Stimulated activated CD4-positive, alpha-beta T cell treated with anti-CD3 and anti-CD28 coated beads, Interleukin-1b, Interleukin-23, amount 100 ng/mL, for 1 hour (primary cell): ENCODE measurements at places on chromosomes 7 and 10.
A peak's percentile ranks its signal among the peaks of the same experiment; 100 is the strongest.

DNA sequence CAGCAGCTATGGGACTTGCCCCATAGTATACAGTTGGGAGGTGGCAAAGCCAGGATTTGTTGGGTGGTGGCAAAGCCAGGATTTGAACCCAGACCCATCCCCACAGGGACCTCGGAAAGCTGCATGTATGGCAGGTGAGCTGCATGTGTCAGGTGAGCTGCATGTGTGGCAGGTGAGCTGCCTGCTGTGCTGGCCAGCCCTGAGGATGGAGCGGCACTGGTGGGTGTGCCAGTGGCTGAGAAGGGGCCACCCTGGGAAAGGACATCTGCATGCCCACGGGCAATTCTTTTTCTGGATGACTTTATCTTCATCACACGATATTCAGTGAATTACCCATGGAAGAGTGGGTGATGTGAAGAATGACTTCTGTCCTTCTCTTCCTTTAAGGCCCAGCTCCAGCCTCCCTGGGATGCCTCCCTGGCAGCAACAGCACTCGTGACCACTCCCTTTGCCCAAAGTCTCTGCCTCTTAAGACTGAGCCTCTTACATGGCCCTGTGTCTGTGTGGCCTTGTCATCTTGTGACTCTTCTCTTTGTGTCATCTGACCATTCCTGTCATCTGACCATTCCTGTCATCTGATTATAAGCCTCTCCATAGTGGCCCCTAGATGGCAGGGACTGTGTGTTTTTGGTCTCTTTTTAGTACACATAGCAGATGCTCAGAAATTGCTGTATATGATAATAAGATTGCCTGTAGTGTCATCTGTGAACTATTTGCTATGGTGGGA lies 25.0 kb downstream of the CLEC2L start:
- no peak for DNase-seq

GRCh38 chr10:62844280-62845011 lies 28.3 kb upstream of the EGR2 start:
- DNase-seq = no peak

- no peak for DNase-seq
Measured at GRCh38 chr7:66119245-66119850, 4.7 kb downstream of the CRCP start.

DNA sequence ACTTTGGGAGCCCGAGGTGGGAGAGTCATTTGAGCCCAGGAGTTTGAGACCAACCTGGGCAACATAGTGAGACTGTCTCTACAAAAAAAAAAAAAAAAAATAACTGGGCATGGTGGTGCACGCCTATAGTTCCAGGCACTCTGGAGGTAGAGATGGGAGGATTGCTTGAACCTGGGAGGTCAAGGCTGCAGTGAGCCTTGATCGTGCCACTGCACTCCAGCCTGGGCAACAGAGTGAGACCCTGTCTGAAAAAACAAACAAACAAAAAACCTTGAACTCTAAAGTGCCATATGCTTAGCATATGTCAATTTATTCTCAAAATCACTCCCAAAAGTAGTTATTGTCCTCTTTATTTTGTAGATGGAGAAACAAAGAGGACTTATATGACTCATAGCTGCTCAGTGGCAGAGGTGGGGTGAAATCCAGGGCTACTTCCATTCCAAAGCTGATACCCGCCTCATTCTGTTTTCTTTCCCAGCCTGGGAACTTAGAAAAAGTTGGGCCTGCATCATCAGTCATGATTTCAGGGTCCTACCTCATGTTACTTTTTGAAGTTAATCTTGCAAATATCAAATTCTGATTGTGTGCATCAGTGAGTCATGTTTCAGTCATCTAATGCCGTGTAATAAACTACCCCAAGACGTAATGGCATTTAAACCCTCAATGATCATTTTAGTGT lies 13.3 kb downstream of the DHTKD1 start:
- DNase-seq = no peak

GRCh38 chr10:66833861-66834260 lies 92.0 kb upstream of the LRRTM3 start:
- DNase-seq = no peak

DNA sequence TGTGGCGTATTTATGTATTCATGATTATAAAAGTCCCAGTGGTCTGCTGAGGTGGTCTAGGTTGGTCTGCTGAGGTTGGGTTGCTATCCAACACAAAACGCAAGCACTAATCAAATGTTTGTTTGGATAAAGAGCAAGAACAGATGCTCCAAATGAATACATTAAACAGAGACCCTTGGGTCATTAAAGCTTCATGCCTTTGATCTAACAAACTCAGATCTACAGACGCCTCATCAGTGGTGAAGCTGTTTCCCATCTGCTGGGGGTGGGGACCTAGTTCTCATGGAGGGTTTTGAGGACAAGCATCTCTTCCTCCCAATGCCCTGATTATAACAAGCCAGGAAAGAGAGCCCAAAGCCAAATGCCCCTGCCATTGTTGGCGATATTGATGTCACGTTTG lies 786.7 kb downstream of the NRG3 start:
- no peak for DNase-seq

GRCh38 chr7:39987641-39988347 lies 37.7 kb downstream of the CDK13 start:
- no peak for DNase-seq

- no peak for DNase-seq
Measured at GRCh38 chr10:74290708-74291107, 139.7 kb downstream of the ADK start.

- no peak for DNase-seq
Measured at GRCh38 chr10:93820434-93820833, 62.7 kb downstream of the LGI1 start.

DNA sequence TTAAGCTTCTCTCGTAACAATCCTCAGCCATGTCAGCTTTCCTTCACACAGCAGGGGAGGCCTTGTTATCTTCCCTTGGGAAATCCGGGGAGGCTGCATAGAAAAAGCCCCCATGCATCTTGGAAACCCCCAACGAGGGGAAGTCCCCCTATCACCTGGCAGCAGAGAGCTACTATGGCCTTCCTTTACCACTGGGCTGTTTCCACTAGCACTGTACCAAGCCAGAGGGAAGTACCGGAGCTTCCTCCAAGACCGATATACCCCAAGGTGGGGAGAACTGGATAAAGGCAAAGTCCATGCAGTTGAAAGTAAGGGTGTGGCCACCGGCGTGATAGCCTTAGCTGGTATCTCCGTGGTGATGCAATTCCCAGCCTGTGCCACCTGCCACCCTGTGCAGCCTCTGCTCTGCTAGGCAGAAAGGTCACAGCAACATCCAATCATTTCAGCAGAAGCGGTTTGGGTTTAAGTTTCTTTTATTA lies 4.4 kb upstream of the CLIP2 start:
- DNase-seq = no peak

DNA sequence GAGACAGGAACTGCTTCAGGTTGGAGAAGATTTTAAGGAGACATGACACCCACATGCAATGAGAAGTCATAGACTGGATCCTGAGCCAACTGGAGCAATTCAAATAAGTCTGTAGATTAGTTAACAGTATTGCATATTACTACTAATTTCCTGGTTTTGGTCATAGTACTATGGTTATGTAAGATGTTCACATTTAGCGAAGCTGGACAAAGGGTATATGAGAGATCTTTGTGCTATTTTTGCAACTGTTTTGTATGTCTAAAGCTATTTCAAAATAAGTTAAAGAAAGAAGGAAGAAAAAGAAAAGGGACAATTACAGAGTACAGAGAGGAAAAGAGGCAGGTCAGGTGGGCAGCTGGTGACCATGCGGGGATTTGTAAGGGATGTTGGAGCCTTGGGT lies 116.5 kb upstream of the SVIL start:
- DNase-seq = no peak

DNA sequence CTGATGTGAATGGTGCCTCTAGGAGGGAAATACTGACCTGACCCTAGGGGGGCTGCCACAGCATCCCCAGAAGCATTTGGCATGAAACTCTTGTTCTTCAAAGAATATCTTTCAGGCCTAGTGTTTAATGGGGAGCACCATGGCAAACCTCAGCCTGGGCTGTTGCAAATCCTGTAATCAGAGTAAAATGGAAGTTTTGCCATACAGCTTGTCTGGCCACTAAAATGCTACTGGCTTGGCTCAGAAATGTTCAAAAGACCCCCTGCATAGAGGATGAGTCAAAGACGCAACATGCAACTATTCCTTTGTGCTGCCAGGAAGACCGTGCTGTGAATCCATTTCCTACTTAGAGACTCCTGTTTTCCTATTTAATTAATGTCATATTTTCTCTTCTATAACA lies 26.7 kb downstream of the HECW1 start:
- DNase-seq = no peak

DNA sequence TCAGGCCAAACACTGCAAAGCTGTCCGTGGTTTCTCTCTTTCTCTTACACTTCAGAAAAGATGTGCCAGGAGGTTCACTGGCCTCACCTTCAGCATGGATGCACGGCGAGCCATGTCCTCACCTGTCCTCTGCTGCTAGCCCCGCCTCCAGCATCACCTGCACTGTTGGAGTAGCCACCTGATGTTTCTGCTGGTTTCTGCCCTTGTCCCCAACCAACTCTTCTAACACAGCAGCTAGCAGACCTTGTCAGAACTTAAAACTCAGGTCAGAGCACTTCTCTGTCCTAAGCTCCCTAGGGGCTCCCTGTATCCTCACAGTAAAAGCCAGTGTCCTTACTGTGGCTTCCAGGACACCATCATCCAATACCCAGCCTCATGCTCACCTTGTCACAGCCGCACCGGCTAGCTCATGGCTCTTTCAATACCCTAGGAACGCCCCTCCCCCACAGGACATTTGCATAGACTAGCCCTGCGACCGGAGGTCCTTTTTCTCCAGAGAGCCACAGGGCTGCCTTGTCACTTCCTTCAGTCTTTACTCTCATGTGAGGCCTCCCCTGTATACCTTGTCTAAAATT lies 15.2 kb downstream of the PALD1 start:
- no peak for DNase-seq

GRCh38 chr7:122595885-122596284 lies 103.0 kb downstream of the RNF133 start:
- DNase-seq = no peak

- DNase-seq = no peak
Measured at GRCh38 chr10:500876-501275, 188.6 kb downstream of the DIP2C start.

GRCh38 chr7:39406467-39406866 lies 159.7 kb upstream of the YAE1 start:
- DNase-seq = no peak

DNA sequence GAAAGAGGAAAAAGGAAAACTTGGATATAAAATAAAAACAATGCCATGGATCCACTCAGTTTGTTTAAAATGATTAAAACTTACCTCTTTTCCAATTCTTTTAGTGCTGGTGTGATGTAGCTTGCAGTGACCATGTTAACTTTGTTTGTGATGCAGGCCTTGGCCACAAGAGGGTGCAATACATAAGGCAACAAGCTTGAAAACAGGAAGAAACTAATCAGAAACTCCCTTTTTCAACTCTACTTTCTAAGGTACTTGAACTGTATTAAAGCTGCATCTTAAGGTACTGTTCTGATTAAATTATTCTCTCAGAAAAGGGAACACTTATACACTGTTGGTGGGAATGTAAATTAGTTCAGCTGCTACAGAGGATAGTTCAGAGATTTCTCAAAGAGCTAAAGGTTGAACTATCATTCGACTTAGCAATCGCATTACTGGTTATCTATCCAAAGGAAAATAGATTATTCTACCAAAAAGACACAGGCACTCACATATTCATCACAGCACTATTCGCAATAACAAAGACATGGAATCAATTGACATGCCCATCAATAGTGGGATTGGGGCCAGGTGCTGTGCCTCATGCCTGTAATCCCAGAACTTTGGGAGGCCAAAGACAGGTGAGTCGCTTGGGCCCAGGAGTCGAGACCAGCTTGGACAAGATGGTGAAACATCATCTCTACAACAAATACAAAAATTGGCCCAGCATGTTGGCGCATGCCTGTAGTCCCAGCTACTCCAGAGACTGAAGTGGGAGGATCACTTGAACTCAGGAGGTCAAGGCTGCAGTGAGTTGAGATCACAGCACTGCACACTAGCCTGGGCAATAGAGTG lies 50.9 kb downstream of the AASS start:
- peak; percentile 24 for DNase-seq

DNA sequence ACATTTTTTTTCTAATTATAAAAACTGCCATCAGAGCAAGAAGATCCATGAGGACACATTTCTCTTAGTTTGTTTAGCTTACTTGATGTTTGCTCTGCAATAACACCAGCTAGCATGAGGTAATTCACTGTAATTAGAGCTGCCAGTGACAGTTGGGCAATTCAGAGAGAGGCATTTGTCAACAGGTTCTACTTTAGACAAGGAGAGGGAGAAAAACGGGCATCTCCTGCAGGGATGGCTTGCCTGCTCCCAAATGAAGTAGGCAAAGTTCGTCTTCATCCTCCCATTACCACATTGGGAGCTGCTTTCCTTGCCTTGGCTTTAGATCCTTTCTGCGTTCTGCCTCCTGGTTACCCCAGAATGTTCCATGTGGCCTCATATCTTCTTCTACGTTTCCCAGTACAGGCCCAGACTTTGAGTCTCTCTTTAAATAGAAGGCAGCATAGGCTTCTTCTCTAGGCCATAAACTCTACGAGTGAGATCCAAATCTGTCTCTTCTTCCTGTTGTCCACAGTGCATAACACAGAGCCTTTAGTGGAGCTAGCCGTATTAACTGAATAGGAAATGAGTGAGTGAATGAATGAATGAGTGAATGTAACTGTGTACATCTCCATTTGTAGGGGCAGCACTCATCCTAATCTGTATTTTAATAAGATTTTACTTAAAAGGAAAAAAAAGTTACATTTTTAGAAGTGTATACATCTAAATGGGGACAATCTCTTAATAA lies 21.2 kb downstream of the ASB15 start:
- DNase-seq = no peak

DNA sequence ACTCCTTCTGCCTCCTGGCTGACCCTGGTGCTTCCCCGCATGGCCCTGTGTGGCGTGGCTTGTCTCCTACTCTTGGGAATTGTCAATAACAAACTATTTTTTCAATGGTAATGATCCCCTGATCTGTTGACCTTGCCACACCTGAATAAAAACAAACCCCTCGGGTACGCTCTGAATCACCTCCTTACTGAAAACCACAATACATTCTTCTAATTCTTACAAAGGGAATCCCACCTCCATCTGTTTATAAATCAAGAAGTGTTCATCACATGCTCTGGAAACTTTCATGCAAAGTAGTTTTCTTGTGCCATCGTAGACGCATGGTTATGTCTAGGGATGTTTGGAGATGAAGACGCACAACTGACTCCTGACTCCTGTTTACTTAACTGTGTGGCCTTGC lies 245.8 kb downstream of the FRMD4A start:
- no peak for DNase-seq

DNA sequence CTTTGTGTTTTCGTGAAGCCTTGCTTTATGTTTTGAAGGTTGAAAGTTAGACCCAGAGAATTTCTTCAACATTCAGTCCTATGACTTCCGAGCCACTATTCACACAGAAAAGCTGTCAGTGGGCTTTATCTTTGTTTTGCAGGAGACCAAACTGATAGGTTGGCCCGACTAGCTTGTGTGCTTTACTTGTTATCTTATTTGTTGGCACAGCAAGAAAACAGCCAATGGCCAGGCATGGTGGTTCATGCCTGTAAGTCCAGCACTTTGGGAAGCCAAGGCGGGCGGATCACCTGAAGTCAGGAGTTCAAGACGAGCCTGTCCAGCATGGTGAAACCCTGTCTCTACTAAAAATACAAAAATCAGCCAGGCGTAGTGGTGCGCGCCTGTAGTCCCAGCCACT lies 16.0 kb upstream of the GDI2 start:
- DNase-seq = no peak

GRCh38 chr7:149865437-149865836 lies 8.3 kb upstream of the ATP6V0E2 start:
- DNase-seq = no peak
